GM12865 (cell line): ENCODE measurements at places on chromosomes 13 and 19.

DNA sequence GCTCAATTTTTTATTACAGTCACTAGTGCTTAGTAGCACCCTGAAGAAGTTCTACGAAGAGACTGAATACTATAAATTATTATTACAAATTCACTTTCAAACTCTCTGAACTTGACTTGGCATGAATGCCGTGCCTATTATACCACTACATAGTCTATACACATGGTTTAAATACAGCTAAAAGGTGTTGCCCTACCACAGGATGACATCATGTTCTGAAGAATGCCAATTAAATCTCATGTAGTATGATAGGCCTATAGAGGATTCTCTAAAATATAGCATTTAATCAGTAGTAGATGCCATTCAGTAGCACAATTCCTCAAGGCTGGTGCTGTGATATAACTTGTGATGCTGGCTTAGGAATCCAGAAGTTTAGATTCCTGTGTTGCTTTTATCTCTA, 16.7 kb upstream of the POSTN start:
- DNase-seq: no peak

GRCh38 chr19:45049073-45049736, 10.4 kb downstream of the CLASRP start:
- no peak for DNase-seq

- DNase-seq: peak; percentile 92
These were observed 71.2 kb upstream of the GTF3A start for GRCh38 chr13:27353166-27353583.

GRCh38 chr19:23804676-23805075, 46.0 kb upstream of the ZNF681 start:
- no peak for DNase-seq

DNA sequence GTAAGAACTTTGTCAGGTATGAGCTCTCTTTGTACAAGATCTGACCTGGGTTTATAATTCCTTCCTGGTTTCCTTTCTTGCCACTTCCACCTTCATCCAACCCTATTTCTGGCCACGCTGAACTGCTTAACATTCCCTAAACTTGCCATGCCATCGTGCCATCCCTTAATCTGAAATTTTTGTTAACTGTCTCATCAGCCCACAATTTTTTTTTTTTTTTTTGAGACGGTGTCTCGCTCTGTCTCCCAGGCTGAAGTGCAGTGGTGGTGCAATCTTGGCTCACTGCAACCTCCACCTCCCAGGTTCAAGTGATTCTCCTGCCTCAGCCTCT, 144.6 kb downstream of the GGACT start:
- DNase-seq: no peak

GRCh38 chr13:50509771-50510441, 333.6 kb downstream of the DLEU7 start:
- DNase-seq: no peak

DNA sequence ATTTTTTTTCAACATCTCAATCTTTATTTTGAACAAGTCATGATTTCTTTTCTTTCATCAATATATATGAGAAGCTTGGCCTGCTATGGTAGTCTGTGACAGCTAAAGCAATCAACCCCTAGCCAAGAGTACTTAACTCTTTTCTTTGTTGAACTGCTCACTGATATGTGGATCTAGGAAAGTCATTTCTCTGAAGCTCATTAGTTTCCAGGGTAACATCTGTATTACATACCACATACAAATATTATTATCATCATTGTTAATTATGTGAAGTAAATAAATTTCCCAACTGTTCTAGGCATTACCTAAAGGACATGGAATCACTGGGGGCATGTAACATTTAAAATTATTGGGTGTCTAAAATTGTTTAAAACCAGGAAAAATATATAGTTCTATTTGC, 267.3 kb downstream of the DCT start:
- DNase-seq: no peak

DNA sequence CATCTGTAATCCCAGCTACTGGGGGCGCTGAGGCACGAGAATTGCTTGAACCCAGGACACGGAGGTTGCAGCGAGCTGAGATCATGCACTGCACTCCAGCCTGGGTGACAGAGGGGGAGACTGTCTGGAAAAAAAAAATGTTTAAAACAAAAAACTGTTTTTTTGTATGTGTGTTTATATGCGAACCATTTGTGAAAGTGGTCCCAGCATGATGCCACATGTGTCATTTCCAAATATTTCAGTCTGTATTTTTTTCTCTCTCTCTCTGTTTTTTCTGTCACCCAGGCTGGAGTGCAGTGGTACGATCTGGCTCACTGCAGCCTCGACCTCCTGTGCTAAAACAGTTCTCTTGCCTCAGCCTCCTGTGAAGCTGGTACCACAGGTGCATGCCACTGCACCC, 37.4 kb downstream of the SAE1 start:
- DNase-seq: no peak

DNA sequence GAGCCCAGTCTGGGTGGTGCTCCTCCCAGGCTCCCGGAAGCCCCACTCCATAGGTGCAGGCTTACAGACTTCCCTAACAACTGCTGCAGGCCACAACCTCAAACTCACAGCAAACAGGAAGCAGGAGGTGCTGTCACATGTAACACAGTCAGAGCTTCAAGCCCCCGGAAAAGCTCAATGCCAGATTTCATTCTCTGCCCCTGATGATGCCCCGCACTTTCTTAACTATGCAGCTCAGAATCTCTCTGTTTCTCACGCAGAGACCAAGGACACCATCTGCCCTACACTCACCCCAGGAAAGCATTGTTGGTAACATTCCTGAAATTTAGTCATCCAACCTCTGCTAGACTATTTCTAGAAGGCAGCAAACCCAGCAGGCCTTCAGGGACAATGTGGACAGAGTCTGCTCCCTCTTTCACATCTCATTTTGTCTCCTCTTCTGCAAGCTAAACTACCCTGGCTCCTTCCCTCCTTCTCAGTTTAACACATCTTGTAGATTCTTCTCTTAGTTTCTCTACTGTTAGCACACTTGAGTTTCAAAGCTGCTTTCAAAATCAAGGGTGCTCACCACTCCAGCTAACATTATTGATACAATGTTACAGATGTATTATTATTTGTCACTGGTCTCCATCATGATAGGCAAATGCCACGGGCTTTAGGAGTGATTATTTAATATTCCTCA, 162.5 kb downstream of the KCTD12 start:
- DNase-seq: peak; percentile 56
